Naive thymus-derived CD4-positive, alpha-beta T cell (primary cell): ENCODE measurements at places on chromosomes 7 and 10.

DNA sequence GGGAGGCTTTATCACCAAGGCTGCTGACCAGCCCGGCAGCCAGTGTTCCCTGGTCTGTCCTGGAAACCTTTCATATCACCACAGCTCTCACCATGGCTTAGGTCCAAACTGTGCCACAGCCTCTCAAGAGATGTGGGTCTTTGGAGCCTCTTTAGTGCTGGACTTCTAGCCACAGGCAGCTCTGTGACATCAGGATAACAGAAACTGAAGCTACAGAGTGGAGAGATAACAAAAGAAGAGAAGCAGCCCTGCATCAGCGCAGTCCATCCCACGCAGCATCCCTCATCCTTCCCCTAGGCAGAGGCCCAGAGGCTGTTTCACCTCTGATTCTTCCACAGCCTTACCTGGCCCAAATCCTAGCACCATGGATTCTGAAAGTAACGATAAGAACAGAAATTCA is 187.9 kb upstream of the KMT2E start:
- no peak for DNase-seq

- no peak for DNase-seq
These were observed 44.8 kb upstream of the SLC16A12 start for GRCh38 chr10:89580243-89580642.

DNA sequence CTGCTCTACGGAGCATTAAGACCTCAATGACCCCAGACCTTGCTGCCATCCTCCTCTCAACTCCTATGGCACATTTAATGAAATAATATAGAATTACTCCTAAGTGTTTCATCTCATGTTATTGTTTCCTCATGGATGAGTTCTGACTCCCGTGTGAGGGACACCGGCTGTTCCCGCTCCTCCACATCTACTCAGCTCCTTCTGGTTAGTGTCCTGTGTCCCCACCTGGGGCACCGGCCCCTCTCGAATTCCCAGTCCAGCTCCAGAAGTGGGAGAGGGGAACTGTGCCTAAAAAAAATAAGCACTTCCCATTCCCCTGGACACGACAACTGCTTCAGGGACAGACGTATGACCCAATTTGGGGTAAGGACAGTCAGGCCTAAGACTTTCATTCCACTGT is 58.3 kb downstream of the PIP4K2A start:
- no peak for DNase-seq

DNA sequence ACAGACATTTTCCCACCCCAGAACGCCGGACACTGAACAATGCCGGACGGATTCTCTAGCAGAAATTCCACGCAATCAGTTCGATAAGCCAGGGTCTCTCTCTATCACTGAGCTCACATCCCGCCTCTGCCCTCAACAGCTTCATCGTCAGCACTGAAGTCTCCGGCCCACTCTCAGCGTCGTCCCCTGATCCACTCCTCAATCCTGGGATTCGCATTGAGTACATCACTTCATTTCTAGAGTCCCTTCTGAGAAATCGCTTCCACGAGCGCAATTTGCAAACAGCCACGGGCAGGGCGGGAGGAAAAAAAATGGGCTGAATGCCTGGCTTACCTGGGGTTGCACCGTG is 365 bp downstream of the YME1L1 start:
- DNase-seq: no peak

GRCh38 chr10:127252818-127253217 is 56.4 kb upstream of the INSYN2A start:
- DNase-seq: no peak

DNA sequence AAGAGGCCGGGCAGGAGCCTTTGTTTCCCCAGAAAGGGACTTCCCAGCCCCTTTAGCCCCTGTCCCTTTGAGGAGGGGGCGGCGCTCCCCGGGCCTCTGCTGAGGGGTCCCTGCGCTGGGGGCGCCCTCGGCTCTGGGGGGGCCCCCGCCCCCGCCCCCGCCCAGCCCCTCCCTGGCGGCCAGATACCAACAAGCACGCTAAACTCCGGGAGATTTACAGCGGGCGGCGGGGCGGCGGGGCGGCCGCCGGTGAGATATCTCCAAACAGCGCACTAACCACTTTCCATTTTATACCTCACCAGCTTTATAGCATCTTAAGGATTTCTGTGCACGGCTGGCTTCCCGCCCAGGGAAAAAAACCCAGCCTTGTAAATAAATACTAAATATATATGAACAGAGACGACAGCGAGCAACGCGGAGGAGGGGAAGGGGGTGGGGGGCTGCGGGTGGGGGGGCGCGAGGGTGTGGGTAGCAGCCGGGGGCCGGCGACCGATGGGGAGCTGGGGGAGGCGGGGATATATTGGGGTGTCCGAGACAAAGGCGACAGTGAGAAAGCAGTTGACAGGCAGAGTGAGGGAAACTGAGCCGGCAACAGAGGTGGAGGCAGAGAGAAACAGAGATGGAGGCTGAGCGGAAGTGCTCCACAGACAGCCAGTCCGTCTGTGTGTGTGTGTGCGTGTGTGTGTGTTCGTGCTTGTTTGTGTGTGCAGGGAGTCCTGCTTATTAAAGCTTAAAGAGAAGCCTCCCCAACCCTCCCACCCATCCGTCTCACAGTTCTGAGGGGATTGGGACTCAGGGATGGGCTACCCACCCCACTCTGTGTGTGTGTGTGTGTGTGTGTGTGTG is 85.8 kb downstream of the HIF1AN start:
- peak; percentile 64 for DNase-seq

GRCh38 chr7:70044064-70044463 is 445.8 kb downstream of the AUTS2 start:
- DNase-seq: no peak

DNA sequence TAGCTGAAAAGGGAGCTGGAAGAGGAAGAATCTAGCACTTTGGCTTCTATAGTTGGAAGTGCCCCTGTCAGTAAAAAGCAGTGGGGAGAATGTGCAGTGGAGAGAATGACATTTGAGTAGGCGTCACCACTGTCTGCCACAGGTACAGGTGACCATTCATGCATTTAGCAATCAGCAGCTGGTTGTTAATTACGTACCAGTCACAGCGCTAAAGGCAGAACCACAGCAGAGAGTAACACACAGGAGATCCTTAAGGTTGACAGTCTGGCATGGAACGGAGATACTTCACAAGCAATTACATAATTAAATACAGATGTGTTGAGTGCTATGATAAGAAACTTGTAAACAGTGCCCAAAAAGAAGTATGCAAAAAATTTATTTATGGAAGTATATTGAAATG is 24.8 kb downstream of the C10orf67 start:
- no peak for DNase-seq

DNA sequence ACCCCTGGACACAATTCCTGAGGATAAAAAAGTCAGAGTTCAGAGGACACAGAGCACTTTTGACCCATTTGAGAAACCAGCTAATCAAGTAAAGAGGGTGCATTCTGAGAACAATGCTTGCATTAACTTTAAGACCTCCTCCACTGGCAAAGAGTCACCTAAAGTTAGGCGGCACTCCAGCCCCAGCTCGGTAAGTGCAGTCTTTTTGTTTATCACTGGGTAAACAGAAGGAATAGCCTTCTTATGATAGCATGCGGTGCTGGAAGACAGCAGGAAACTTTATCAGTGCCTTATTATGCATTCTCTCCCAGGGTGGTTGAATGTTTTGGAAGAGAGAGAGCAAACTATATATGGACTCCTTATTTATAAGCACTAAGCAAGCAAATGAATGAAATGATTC is 130.5 kb downstream of the CDK14 start:
- no peak for DNase-seq

DNA sequence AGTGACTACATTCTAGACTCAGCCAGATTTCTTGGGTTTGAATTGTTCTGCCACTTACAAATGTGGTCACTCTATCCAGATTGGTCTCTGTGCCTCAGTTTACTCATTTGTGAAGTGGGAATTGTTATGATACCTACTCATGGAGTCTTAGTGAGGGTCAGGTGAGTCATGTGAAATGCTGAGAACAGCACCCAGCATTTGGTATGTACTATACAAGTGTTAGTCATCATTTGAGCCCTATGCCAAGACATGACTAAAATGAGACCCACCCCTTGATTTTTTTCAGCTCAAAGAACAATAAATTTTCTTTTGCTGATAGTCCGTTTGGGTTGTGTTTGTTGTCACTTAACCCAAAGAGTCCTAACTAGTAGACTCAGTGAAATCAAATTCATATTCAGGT is 92.8 kb downstream of the CHN2 start:
- no peak for DNase-seq

DNA sequence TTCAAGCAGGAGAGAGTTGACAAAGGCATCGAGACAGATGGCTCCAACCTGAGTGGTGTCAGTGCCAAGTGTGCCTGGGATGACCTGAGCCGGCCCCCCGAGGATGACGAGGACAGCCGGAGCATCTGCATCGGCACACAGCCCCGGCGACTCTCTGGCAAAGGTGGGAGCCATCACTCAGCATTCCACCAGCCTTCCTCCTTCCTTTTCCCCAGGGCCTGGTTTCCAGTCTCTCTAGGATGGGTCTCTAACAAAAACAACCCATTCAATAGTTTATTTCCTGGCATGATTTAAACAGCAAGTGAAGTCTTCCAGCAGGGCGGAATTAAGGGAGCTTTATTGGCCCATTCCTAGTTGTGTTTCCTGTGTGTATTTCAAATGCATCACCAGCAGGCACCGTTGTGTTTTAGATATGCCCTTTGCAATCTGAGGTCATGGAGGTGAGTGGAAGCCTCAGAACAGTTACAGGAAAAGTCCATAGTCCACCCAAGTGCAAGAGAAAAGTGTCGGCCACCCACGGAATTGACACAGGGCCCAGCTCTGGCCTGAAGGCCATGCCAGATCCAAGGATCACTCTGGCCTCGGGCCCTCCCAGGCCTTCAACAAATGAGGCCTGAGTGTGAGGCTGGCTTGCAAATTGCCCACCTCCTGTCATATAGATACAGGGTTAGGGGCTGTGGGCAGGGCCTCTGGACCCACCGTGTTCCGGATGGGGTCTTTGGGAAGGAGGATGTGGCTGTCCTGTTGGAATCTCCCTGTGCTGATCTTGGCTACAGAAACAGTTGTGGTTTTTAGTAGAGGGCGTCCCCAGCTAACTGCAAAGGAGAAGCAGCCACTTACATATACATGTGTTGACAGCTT is 46.9 kb upstream of the TRIM8 start:
- DNase-seq: no peak

DNA sequence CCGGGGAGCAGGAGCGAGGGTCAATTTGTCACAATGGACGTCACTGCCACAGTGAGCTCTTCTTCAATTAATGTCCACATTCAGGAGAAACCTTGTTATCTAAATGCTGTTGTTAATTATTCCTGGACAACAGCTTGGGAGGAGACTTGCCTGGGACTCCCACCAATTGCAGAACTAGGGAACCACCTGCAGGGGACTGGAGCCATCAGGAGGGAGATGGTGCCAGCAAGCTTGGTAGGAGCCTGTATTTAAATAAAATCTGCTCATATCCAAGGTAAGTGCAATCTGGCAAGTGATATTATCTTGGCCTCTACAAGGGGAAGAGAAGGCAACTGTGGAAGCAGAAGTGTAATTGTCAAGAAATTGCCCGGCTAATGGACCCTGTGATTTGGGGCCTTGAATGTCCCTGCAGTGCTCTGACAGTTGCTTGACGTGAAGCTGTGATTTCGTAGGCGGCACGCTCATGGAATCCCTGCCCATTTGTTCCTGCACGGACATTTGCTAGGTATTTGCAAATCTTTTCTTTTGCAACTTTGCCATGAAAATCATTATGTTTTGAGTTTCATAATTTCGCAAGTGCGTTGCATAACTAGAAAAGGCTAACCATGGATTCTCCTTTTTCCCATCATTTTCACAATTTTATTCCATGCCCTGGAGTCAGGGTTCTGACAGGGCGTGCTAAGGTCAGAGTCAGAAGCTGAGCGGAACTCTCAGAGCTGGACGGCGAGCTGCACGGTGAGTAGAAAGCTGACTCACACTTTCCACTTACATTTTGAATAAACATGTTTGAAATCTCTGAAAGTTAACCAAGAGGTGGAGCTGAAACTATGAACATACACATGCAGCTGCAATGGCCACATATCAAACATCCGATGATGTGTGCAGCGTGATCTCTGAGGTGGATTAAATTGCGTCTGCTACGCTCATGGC is 84.9 kb upstream of the TCERG1L start:
- no peak for DNase-seq

DNA sequence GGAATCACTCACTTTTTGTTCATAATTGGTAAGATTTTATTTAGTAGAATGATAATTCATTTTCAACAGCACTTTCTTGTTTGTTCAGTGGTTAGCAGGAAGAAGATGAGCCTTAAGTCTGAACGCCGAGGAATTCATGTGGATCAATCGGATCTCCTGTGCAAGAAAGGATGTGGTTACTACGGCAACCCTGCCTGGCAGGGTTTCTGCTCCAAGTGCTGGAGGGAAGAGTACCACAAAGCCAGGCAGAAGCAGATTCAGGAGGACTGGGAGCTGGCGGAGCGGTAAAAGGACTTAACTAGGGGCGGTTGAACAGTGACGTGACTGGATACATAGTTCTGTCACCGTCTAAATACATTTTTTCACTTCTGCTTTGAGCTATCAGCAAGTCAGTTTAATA is 31.3 kb downstream of the RABGEF1 start:
- no peak for DNase-seq

DNA sequence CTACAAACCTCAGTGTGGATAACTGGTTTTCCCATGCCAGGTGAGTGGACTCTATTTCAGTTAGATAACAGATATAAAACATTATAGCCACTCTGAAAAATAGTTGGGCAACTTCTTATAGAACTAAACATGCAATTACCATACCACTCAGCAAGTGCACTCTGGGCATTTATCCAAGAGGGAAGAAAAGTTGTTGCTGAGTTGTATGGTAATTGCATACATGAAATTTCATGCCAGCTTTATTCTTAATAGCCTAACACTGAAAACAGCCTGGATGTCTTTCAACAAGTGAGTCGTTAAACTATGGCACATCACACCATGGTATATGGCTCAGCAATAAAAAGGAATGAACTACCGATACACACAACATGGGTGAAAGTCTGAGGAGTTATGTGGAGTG is 10.6 kb upstream of the UPP1 start:
- no peak for DNase-seq

DNA sequence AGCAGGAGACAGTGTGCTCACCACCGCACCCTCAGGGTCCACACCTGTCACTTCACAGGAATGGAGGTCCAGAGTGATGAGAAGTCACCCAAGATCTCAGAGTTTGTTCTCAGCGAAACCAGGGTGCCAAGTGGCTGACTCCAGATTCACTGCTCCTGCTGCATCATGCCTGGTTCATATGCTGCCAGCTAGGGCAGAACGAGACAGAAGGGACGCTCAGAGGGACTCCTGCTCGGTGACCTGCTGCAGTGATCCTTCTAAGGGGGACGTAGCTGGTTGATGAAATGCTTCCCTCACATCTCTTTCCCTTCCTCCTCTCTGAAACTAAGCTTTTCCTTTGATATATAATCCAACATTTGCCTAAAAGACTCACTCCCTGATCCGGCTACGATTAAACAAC is 248.5 kb downstream of the SFMBT2 start:
- no peak for DNase-seq

GRCh38 chr10:12635127-12635541 is 285.8 kb downstream of the CAMK1D start:
- peak; percentile 35 for DNase-seq

GRCh38 chr7:95099106-95099505 is 191.7 kb downstream of the PPP1R9A start:
- DNase-seq: no peak
